T follicular helper cell (primary cell): ENCODE measurements at places on chromosomes 7 and 10.

GRCh38 chr10:65365878-65366277 lies 1560.0 kb upstream of the LRRTM3 start:
- no peak for DNase-seq

- no peak for DNase-seq
Measured at GRCh38 chr7:98276241-98276761, 5.2 kb upstream of the BRI3 start.

DNA sequence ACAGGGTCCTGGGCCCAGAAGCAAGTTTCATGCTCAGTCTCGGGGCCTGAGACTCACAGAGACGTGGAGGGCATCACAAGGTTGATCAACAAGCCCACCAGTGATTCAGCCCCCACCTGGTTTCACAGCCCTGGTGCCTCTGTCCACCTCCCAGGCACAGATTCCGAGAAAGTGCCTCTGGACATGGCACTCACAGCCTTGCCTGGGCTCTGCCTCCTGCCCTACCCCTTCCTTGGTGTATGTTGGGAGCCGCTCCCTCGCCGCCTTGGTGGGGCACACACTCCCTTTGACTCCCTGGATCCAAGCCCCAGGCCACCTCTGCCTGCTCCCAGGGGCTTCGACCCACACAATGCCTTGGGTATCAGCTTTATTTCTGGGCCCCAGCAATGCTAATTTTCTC lies 200.8 kb upstream of the PPP2R2D start:
- DNase-seq, result no peak

DNA sequence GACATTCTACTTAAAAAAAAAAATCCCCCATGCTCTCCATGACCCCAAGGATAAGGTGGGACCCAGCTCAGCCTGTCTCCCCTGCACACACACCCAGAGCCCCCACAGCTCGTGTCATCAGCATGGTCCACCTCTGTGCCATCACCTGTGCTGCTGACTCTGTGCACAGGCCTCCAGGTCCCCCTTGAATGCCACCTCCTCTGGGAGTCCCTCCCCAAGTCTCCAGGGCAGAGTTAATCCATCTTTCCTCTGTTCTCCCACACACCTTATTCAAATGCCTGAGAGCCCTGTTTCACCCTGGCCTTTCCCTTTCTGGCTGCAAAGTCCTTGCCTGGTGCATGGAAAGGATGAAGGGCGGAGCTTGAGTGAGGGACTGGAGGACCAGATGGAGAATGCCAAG lies 194.1 kb upstream of the LYZL2 start:
- DNase-seq, result no peak

DNA sequence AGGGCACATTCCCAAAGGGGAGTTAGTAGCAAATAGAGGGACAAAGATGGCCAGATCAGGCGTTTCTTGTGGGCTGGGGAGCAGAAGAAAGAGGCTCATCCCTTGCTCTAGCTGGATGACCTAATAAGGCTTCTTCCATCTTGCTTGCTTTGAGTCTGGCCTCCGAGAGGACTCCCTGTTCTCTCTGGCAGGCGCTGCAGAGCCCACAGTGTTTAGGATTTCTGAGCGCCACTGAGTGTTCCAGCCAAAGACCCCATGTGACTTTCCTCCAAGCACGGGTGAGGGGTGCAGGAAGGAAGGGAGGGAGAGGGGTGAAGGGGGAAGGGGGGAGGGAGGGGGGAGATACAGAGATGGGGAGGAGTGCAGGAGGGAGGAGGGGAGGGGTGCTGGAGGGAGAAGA lies 203.8 kb upstream of the SVIL start:
- no peak for DNase-seq

- no peak for DNase-seq
Measured at GRCh38 chr10:33478675-33479125, 144.2 kb upstream of the NRP1 start.

GRCh38 chr7:83475420-83475819 lies 173.5 kb downstream of the SEMA3E start:
- no peak for DNase-seq

DNA sequence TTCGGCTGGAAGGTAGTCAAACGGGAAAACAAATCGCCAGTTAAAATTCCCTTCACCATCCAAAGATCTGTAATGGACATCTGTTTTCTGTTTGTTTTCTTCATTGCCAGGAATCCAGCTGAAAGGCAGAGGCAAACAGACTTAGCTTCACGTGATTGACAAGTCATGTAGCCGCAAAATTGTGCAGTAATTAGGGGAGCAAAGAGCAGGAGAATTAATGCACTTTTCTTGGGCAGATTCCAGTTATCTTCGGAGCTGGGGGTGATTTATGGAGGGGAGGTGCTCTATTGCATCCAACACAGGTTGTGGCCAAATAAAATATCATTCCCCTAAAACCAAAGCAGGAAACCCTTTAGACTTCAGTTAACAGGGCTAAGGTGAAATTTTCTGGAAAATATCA lies 162.2 kb downstream of the MYOF start:
- DNase-seq, result no peak

GRCh38 chr7:56053993-56054392 lies 2.4 kb downstream of the CCT6A start:
- no peak for DNase-seq

- DNase-seq, result no peak
Measured at GRCh38 chr7:80445351-80445750, 66.5 kb downstream of the GNAT3 start.

GRCh38 chr10:21757185-21757901 lies 223.3 kb downstream of the MLLT10 start:
- no peak for DNase-seq

GRCh38 chr10:69474742-69475432 lies 23.6 kb downstream of the TSPAN15 start:
- DNase-seq, result no peak

DNA sequence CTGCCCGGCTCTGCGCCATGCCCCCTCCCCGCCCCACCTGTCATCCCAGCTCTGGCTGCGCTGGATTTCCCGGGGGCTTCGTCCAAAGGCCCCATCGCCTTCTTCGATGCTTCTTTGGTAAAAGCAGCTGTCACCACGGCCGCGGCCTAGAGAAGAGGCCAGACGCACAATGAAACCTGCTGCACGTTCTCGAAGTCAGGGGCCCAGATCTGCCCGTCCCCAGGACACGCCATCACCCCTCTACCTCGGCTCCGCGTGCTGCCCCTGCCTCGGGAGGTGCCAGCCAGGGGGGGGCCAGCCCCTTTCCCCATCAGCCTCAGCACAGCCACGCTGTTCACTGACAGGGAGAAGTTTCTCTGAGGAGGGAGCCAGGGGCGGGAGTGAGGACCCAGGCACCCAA lies 6.8 kb downstream of the GIGYF1 start:
- DNase-seq, result no peak
